ENCODE measurements at places on chromosomes 16 and 17.
A peak's percentile ranks its signal among the peaks of the same experiment; 100 is the strongest.

DNA sequence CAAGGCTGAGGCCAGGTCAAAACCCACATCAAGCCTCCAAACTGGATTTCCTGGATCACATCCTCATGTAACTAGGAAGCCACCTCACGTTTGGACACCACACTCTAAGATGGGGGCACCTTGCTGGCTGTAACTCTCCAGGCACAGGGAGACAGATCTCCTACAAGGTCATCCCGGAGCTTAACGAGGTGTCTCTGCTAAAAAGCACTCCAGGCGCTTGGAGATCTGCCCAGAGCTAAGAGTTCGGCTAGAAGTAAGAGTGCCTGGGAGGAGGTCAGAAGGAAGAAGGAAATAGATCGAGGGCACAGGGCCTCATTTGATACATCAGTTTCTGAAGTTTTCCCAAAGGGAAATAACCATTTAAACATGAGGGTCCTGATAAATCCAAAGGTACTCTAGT is 15.9 kb downstream of the PSMB3 start:
- no peak overlapping the region for H3K27ac ChIP-seq
- no peaks in the 10 kb centered on the region for H3K4me1 ChIP-seq
- no peak for DNase-seq
- H3K27me3 ChIP-seq = no peaks in the 10 kb centered on the region
- peaks cover 73% of the 10 kb centered on the region for H3K36me3 ChIP-seq
- H3K4me3 ChIP-seq = no peak overlapping the region

DNA sequence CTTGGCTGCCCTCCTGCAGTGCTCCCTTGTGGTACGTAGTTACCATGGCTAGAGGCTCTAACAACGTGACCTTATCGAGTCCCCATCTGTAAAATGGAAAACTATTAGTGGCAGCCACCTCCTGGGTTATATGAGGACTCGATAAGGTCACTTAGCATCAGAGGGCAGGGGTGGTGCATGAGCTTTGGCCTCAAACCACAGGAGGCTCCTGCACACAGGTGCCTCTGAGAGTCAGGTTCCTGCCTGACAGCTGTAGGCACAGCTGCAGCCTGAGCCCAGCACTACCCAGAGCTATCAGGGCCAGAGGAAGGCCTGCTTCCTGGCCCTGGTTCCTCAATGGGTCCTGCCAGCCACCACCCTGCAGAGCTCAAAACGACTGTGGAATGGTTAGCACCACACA is 57.2 kb upstream of the SEC14L1 start:
- peaks cover 10% of the 10 kb centered on the region for H3K27me3 ChIP-seq
- H3K27ac ChIP-seq = no peak overlapping the region
- no peak for DNase-seq
- H3K36me3 ChIP-seq = no peaks in the 10 kb centered on the region
- no peak overlapping the region for H3K4me3 ChIP-seq

- H3K27ac ChIP-seq = no peak overlapping the region
- no peak for DNase-seq
- no peak overlapping the region for H3K4me3 ChIP-seq
Measured at GRCh38 chr17:11031787-11032186, 193.9 kb upstream of the PIRT start.

DNA sequence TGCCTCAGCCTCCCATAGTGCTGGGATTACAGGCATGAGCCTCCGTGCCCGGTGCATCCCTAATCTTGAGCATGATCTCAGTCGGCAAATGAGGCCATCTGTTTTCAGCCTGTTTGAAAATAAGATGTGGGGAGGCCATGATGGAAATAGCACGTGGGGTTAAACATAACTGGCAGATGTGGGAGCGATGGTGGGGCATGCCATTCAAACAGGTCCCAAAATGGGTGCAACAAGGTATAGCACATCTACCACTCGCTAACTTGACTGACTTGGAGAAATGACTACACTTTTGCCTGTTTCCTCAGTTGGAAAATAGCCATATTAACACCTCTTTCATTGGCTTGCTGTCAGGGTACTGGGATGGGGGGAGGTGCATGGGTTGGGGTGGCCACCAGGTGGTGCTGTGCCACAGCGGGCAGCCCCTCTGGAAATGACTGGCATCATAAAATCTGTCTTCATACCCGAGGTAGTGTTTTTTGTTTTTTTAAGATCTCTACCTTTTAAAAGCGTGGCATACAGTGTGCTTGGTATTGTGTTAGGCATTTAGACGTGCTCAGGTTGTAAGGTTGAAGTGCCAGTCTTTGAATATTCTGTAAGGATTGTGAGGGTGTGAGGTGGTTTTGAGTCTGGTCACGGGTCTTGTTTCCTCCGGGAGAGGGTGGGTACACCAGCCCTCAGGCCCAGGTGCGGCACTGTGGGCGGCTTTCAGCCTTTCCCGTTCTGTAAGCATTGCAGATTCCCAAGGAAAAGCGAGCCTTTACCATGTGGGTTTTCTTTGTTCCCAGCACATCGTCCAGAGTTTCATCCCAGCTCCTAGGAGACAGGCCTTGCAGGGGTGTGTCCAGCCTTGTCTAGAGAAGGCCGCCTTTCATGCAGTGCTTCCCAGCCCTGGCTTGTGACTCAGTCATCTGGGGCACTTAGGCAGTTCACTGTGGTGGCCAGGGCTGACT is 2.9 kb upstream of the TTYH2 start:
- H3K27ac ChIP-seq = no peak overlapping the region
- DNase-seq = peak; percentile 58
- peaks cover 30% of the 10 kb centered on the region for H3K36me3 ChIP-seq
- H3K27me3 ChIP-seq = no peaks in the 10 kb centered on the region
- no peak overlapping the region for H3K4me3 ChIP-seq

DNA sequence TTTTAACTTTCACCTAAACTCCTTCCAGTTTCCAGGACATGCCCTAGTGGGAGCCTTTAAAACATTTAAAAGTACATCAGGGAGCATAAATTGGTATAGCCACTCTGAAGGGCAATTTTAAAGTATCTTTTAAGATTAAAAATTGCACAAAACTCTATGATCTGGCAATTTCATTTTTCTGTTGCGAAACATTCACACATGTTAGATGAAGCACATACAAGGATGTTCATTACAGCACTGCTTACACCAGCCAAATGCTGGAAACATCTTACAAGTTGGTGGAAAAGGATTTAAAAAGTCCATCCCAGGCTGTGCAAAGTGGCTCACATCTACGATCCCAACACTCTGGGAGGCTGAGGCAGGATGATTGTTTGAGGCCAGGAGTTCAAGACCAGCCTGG is 26.4 kb upstream of the LONP2 start:
- no peak for DNase-seq
- H3K27me3 ChIP-seq = peaks cover 28% of the 10 kb centered on the region
- no peak overlapping the region for H3K4me3 ChIP-seq
- H3K36me3 ChIP-seq = no peaks in the 10 kb centered on the region
- no peak overlapping the region for H3K27ac ChIP-seq

Data from IMR-90 (cell line).